ENCODE measurements at places on chromosomes 7 and 10. TPM values are rescaled to one million over a fixed set of nuclear protein-coding genes. Genes with fewer than 3 reads are reported as not detected.

The GRID1 gene
- total RNA-seq = 1.1 TPM

DNA sequence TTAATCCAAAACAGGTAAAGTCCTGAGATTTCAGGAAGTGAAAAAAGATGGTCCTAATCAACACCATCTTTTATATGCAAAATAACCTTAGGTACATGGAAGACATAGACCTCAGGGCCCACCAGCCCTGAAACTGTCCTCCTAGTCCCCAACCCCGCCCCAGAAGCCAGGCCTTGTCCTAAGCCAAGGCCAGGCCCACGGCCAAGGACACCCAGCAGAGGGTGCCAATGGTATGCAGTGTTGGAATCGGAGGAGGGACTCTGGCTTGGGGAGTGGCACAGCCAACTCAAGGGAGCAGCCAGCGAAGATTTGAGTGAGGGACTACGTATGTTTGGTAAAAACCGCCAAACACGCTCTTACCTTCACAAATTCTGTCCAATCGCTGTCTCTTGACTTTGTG lies 96.7 kb downstream of the ZRANB1 start:
- DNase-seq = no peak

- DNase-seq = no peak
Observed at GRCh38 chr7:27351786-27352185, 109.2 kb downstream of the EVX1 start.

- no peak for DNase-seq
Observed at GRCh38 chr10:49746626-49747302, 15.4 kb downstream of the OGDHL start.

GRCh38 chr7:29825775-29826529 lies 19.6 kb downstream of the WIPF3 start:
- no peak for DNase-seq

Data from sigmoid colon (tissue), 7 donors.